Activated T-helper 2 cell treated with anti-CD3 and anti-CD28 coated beads, Interferon-gamma antibody, Interleukin-2, Interleukin-4, amounts not matched to agents 10 μg/mL and 5 μg/mL and 100 μg/mL, durations not matched to agents 14 hours and 24 hours and 36 hours (primary cell): ENCODE measurements at places on chromosomes 2 and 18. TPM values are rescaled to one million over a fixed set of nuclear protein-coding genes. Genes with fewer than 3 reads are reported as not detected.

- no peak for DNase-seq
These were observed 84.2 kb upstream of the GPC1 start for GRCh38 chr2:240351088-240351741.

CEP76 gene
- total RNA-seq = 14.5 and 17.6 TPM in 2 replicates

DNA sequence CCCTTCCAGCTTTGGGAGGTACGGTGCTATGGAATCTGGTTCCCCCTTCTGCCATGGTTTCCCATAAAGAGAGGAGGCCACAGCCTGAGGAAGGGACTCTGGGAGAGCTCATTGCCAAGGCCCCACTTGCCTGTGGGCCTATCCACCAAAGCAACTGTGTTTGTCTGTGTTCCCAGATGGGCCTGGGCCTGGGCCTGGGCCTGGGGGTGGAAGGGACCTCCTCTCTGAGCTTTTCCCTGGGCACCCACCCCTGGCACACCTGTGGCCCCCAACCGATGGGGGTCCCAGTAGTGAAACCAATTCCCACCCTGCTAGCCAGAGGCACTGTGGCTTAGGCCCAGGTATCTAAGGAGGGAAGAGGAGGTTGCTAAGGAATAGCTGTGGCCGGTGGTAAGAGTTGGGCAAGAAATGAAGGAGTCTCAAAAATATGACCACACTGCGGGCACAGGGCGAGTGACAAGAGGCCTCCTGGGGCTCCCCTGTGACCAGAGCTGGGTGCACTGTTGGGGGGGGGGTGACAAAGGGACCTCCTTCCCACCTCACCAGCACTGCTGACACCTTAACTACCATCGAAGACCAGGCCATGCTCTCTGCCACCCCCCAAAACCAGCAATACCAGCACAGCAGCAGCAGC is 4.9 kb upstream of the DUSP2 start:
- no peak for DNase-seq

DPY30 gene
- 72.1 and 77.1 TPM in 2 replicates for total RNA-seq

- DNase-seq = no peak
These were observed 21.5 kb upstream of the NABP1 start for GRCh38 chr2:191656391-191656790.

DNA sequence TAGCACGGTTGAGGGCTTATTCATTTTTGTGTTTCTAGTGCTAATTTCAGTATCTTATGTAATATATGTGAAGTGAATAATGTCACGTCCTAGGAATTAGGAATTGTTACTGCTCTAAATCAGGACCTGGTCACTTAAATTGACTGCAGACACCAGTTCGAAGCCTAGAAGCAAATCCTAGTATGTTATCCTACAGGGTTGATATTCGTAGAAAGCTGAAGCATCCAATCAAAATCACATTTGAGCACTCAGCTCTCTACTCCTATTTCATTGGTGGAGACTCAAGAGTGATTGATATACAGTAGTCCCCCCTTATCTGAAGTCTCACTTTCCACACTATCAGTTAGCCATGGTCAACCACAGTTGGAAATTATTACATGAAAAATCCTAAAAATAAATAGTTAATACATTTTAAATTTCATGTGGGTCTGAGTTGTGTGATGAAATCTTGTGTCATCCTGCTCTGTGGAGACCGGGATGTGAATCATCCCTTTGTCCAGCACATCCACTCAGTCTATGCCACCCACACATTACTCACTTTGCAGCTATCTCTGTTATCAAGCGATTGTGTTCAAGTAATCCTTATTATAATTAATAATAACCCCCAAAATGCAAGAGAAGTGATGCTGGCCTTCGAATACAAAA is 35.2 kb upstream of the SCN9A start:
- no peak for DNase-seq

DNA sequence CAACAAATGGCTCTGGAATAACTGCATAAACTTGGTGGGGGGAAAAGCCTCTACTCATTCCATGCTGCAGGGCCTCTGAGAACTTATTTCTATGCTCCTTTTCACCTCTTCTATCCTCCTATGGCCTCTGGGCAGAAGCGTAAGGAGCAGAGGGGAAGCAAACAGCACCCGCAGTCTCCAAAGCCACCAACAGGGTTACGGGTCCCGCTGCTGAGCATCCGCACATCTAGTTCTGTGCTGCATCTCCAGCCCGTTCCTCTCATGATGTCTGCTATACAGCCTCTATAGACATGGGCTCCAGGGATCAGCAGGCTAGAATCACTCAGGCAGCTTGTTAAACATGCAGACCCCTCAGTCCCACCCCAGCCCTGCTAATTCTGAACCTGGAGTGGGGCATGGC is 25.9 kb downstream of the PSTPIP2 start:
- no peak for DNase-seq

DNA sequence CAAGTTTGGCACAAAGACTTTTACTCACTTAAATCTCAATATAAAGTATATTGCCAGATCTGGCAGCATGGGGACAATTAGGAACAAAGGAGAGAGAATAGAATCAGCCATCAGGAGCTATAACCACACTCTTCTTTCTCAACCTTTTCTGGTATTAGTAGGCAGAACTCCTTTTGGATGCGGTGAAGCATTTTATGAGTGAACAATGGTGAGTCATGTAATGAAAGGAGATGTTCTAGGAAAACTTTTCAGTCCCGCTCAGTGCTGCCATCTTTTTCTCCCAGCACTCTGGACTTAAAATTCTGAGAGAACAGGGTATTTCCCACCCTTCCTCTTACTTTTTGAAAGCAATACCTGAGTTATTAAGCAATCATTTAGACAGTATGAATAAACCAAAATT is 32.2 kb downstream of the PLEKHA3 start:
- DNase-seq = no peak

GYPC gene
- 119 and 128 TPM in 2 replicates for total RNA-seq

DNA sequence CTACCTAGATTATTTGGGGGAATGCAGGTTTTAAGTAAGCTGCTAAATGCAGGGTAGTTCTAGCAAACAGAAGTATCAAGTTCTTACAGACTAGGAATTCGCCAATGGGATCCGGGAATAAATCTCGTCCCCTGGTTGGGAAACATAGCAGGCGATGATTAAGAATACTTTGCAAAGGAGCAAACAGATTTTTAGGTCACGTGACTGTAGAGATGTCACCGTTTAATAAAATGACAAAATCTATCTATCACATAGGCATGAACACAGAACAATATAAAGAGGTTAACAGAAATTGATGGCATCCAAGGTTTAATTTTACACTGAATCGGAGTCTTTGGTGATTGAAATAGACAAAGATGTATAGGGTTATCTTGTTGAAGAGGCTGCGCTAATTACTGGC is 664.1 kb downstream of the BCL11A start:
- DNase-seq = no peak

- DNase-seq = no peak
These were observed at the start of gene CTNNA2 for GRCh38 chr2:79512442-79513401. Gene CTNNA2, plus strand, starts transcription at chr2:79513051.

- DNase-seq = no peak
These were observed 343.0 kb downstream of the ERBB4 start for GRCh38 chr2:212195626-212196025.

UNC80 gene
- total RNA-seq = not detected in 2 replicates

SNORC gene
- 1.9 and 3.2 TPM in 2 replicates for total RNA-seq

DNA sequence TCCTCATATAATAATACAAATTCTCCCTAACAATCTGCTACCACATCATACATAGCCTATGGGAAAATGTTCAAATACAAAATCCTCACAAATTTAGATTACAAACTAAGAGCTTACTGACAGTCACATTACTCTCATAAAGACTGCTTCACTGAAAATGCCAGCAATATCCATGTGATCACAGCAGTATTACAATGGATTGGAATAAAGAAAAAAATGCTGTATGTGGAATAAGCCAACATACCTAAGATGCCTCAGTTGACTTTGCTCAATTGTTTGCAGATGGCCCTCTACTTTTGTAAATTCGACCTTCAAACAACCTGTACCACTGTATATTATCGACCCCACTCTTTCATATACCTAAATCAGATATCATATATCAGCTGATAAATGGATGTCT is 88.7 kb downstream of the DYM start:
- no peak for DNase-seq

DNA sequence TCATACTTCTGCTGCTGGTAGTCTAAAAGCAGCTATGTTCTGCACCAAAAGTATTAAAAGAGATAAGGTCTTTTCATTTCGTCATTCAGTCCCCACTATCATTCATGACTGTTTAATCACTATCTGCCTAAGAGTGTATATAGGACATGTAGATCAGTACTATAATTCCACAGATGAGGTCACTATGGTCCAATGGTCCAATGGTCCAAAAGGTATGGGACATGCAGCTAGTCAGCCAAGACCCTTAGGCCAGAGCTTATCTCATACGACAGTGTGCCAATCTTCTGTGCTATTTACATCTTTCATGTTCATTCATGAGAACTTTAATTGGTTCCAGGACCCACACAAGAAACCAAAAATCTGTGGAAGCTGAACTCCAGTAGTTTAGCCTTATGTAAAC is 42.6 kb upstream of the SDC1 start:
- no peak for DNase-seq

NETO1 gene
- 0.18 TPM in 1 of 2 replicates, not detected in the other for total RNA-seq
